ENCODE measurements at places on chromosomes 2 and 18.

DNA sequence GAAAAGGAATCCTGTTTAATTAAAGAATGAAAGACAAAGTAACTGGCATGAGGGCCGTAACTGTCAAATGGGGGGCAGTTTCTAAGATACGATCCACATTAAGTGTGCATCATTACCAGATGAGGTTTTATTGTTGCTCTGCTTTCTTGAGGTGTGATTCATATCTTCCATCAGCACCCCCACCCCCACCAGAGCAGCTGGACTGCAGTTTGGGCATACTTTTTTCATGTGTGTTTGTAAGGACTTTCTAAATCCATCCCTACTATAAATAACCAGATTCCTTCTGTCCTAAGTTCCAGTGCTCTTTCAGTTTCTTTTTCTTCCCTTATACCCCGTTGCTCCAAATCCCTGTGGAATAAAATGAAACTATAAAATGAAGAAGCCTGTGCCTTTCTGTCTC, 142.1 kb downstream of the CDCA7 start:
- no peak for DNase-seq

DNA sequence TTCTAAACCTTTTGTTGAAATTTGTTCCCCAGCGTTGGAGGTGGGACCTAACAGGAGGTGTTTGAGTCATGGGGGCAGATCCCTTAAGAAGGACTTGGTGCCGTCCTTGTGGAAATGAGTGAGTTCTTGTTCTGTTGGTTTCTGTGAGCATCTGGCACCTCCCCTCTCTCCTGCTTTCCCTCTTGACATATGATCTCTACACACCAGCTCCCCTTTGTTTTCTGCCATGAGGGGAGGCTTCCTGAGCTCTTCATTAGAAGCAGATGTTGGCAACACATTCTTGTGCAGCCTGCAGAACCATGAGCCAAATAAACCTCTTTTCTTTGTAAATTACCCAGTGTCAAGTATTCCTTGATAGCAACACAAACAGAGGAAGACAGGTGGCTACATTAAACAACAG, 23.8 kb downstream of the NABP1 start:
- no peak for DNase-seq

DNA sequence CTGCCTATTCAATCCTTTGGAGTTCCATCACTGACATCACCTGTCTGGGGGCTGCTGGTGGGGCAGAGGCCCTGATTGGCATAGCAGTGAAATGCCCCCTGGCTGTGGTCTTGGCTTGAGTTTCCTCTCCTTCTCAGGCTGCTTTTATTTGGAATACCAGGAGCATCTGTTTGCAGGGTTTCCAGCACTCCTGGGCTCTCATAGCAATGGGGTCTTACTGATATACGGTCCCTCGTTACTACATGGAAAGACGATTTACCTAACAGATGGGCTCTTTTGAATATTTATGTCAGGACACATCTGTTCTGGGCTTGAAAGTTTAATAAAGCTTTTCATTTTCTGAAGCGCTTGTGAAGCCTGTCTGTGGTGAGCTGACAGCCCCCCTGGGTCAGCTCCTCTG, 230.3 kb downstream of the SLC4A3 start:
- DNase-seq = no peak

- no peak for DNase-seq
These were observed 162.1 kb downstream of the MYO3B start for GRCh38 chr2:170339750-170340692.

All from activated T-cell treated with anti-CD3 and anti-CD28 coated beads, Interleukin-2, amount 50 U/mL, for 24 hours (primary cell).